ENCODE measurements at places on chromosomes 1 and 21.

- DNase-seq, result no peak
Observed at GRCh38 chr1:233654658-233655280, 40.9 kb downstream of the KCNK1 start.

DNA sequence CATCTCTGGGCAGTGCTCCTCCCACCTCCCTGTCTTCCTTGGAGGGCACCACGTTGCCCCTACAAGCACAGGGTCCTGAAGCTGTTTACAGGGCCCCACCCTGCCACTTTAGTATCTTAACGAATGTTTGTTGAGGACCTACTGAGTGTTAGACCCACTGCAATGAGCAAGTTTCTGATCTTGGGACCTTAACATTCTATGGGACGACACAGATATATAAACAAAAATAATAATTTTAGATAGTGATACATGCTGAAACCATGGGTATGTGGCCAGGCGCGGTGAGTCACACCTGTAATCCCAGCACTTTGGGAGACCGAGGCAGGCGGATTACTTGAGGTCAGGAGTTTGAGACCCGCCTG is 10.1 kb downstream of the ENTREP3 start:
- no peak for DNase-seq

- DNase-seq, result no peak
Observed at GRCh38 chr21:44767834-44768831, 33.5 kb downstream of the UBE2G2 start.

GRCh38 chr1:211920141-211920572 is 89.6 kb upstream of the LPGAT1 start:
- DNase-seq, result peak; percentile 53

DNA sequence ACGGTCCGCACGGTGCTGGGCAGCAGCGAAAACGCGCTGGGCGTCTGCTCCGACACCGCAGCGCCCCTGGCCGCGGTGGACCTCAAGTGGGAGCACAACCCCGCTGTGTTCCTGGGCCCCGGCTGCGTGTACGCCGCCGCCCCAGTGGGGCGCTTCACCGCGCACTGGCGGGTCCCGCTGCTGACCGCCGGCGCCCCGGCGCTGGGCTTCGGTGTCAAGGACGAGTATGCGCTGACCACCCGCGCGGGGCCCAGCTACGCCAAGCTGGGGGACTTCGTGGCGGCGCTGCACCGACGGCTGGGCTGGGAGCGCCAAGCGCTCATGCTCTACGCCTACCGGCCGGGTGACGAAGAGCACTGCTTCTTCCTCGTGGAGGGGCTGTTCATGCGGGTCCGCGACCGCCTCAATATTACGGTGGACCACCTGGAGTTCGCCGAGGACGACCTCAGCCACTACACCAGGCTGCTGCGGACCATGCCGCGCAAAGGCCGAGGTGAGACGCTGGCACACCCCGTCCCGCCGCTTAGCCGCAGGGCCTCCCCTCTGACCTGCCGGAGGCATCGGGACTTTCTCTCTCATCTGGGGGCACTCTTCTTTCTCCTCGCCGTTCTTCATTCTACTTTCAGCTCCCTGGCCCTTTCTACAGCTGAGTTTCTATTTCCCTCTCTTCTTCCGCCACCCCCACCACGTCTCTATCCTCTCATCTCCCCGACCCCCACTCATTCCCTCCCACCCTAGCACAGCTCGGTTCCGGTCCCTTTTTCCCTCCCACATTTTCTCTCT is 1.0 kb downstream of the NPR1 start:
- peak; percentile 31 for DNase-seq

DNA sequence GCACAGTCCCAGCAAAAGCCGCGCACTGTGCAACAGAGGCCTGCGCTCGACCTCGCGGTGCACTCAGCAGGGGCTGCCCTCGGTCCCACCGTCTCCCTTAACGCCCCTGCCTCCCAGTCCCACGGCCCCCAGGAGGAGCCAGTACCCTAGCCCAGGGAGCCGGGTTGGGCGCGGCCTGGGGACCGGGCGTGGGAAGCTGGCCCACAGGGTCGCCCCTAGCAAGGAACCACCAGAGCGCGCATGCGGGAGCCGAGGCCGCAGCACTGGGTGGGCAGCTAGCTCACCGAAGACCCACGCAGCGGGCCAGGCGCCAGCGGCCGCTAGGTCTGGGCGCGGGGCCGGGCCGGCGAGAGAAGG is 21.6 kb upstream of the ZNF678 start:
- no peak for DNase-seq

DNA sequence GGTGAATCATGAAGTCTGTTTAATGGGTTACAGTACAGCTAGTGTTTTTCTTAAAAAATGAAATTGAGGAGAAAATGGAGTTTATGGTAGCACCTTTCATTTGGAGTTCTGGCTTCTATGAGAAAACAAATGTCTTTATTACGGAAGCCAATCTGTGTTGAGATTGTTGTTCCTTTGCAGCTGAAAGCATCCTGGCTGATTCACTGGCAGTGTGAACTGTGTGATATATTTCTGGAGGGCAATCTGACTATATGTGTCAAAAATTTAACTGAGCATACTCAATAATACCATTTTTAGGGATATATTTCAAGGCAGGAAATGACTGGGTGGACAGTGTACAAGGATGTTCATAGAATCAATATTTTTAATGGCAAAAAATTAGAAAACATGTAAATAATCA is 46.6 kb upstream of the LYST start:
- peak; percentile 44 for DNase-seq

DNA sequence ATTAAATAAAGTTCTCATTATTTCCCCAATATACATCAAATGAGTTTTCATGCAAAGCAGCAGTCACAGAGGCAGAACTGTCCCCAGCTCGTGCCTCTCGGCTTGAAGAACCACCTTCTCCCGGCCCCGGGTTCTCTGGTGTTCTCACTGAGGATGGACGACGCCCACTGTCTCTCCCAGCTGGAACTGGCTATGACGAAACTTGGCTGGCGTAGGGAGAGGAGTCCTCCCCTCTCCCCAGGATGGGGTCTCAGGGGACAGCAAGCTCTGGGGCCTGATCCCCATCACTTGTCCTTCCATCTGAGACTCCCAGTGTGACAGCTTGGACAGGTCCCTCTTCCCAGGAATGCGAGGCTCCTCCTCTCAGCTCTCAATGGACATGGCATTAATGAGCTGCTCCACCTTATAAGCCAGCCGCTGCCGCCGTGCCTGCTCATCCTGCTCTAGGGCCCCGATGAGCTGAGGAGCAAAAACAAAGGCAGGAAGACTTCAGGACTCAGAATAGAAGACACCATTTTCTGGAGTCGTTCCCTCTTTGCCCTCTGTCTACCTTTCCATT is 116.0 kb upstream of the CD34 start:
- no peak for DNase-seq

DNA sequence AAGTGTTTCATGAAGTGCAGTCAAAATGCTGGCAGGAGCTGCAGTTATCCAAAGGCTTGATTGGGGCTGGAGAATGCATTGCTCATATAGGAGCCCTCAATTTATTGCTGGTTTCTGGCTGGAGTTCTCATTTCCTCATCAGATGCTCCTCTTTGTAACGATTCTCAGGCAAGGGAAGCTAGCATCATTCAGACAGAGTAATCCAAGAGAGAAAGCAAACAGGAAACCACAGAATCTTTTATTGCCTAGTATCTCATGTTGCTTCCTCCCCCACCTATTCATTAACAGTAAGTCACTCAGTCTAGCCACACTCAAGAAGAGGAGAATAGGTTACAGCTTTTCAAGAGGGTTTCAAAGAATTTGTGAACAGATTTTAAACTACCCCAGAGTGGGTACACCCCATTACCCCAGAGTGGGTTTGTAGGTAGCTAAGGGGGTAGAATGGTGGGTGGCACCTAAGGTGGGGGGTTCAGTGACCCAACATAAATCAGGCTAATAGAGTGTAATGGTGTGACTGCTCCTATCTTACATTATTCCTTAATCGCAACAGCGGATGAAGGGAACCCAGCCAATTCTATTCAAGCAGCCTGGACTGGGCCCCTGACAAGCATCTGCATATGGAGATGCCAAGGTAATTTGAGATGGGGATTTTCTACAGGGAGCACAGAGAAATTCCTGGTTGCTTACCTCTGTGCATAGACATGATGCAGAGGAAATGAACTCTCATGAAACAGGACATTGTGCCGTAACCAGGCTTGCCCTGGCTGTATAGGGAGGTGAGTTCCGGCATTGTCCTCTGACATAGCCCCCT is 67.1 kb downstream of the KCNJ15 start:
- no peak for DNase-seq

DNA sequence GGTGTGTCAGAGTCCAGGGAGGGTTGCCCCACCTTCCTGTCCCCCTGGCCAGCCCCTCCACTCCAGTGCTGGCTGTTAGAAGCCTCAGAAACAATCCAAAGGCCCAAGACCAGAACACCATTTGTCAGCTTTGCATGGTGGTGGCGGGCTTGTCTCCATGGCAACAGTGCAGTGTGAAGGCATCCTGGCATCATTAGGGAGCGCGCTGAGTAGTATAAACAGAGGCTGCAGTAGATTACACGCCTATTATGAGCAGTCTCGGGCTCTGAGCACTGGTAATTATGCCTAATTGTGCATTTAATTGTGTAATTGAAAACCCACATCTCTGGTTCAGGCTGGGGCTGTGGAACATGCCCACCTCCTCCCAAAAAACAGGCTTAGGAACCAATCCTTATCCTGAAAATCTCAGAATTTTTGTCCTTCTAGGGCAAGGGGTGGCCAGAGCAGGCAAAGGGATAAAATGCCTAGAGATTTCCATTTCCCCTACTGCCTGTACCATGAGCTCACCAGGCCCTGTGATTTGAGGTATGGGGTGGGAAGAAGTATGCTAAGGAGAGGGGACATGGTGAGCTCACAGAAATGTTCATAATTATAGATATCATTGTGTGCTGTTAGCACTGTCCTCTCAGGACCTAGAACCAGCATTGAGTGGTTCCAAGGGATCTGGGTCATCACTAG is 11.7 kb downstream of the NKAIN1 start:
- no peak for DNase-seq

GRCh38 chr1:113479713-113480676 is 89.7 kb downstream of the MAGI3 start:
- no peak for DNase-seq

- DNase-seq, result no peak
Observed at GRCh38 chr1:57132993-57133622, 167.3 kb upstream of the C8B start.

DNA sequence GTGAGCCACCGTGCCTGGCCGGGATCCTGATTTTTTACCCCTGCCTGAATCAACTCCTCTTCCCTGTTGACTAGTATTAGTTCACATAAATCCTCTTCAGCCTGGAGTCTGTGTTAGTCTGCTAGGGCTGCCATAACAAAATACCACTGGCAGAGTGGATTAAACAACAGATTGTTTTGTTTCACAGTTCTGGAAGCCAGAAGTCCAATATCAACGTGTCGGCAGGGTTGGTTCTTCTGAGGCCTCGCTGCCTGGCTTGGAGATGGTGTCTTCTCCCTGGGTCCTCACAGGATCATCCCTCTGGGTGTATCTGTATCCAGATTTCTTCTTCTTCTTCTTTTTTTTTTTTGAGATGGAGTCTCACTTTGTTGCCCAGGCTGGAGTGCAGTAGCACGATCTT is 18.2 kb downstream of the DOP1B start:
- DNase-seq, result no peak

DNA sequence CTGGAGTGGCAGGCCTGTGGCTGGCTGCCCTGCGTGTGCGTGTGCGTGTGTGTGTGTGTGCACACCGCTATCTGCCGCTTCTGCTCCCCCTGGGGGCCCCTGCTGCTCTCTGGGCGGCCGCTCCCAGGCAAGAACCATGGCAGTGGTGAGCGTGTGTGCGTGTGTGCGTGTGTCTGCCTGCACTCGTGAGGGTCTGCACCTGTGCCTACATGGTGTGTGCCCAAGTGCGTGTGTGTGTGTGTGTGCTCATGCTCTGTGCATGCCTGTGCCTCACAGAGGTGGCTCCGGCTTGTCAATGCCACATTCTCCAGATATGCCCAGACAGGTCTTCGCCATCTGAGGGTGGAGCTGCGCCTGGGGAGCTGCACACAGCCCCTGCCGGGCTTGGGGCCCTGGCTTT is 18.7 kb upstream of the PEX10 start:
- DNase-seq, result no peak

DNA sequence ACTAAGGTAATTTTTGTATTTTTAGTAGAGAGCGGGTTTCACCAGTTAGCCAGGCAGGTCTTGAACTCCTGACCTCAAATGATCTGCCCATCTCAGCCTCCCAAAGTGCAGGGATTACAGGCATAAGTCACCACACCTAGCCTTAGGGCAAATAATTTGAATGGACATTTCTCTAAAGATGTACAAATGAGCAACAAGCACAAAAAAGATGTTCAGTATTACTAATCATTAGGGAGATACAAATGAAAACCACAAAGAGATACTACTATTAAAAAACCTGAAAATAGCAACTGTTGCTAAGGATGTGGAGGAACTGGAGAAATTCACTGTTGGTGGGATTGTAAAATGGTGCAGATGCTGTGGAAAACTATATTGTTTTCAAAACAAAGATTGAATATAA is 79.1 kb downstream of the GABPA start:
- DNase-seq, result no peak

DNA sequence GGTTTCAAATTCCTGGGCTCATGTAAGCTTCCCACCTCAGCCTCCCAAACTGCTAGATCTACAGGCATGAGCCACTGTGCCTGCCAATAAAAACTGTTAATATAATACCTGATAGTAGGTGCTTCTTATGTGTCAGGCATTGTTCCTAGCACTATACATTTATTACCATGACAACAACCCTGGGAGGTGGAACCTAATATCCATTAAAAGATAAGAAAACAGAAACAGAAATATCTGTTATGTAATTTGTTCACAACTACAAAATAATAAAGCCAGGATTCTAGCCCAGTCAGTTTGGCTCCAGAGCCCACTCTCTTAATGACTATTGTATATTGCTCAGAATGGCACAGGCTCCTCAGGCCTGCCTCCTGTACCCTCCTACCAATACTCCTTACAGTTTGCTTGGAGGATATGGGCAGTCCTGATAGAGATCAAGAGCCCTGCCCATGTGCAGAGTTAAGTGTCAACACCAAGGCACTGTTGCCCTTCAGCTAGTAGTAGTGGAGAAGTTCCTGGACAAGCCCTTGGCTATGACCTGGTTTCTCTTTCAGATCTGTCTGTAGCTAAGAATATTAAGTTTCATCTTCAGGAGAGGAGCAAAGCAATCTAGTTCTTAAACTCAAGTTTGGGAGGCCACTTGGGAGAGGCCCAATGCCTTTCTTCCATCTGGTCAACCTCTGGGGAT is 22.4 kb downstream of the RPL5 start:
- no peak for DNase-seq

- no peak for DNase-seq
Observed at GRCh38 chr1:9901148-9902059, 8.7 kb downstream of the CTNNBIP1 start.

DNA sequence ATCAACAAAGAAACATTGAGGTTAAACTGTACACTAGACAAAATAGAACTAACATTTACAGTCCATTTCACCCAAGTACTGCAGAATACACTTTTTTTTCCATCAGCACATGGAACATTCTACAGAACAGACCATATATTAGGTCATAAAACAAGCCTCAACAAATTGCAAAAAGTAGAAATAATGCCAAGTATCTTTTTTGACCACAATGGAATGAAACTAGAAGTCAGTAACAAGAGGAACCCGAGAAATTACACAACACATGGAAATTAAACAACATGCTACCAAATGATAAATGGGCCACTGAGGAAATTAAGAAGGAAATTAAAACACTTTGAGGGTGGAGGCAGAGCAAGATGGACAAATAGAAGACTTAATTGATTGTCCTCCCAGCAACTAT is 8.4 kb upstream of the C1orf185 start:
- DNase-seq, result peak; percentile 67

Data from adipocyte (in vitro differentiated cells).